ENCODE measurements at places on chromosomes 2 and 18.

DNA sequence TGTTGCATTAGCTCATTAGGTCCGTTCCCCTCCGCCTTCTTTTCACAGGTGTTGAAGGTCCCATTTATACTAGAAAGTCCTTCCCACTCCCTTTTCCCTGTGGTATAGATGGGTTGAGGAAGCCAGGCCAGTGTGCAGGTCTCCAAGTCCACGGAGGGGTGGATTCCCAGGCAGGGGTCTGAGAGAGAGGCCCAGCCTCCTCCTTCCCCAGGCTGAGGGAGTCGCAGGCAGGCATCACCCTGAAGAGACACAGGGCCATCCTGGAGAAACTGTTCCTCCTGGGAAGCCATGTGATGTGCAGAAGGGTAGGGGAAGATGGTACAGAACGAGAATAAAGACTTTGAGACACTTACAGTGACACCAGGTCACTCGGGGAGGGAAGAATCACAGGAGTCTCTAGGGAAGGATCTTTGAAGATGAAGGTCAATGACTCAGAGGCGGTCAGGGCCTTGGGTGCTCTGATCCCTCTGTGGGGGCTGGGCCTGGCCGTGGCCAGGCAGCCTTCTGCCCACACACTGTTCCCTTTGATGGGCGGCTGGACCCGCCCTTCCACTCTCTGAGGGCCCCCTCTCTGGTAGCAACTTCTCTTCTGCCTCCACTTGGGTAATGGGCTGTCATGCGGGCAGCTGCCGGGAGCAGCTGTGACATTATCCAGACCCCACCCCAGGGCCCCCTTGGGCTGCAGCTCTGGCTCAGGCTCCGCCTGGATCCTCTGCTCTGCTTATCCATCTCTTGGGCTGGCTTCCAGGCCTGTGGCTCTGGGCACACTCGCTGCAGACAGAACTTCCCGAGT lies 45.1 kb downstream of the RHOB start:
- DNase-seq = no peak

GRCh38 chr2:1561811-1562421 lies 148.7 kb downstream of the TPO start:
- no peak for DNase-seq

DNA sequence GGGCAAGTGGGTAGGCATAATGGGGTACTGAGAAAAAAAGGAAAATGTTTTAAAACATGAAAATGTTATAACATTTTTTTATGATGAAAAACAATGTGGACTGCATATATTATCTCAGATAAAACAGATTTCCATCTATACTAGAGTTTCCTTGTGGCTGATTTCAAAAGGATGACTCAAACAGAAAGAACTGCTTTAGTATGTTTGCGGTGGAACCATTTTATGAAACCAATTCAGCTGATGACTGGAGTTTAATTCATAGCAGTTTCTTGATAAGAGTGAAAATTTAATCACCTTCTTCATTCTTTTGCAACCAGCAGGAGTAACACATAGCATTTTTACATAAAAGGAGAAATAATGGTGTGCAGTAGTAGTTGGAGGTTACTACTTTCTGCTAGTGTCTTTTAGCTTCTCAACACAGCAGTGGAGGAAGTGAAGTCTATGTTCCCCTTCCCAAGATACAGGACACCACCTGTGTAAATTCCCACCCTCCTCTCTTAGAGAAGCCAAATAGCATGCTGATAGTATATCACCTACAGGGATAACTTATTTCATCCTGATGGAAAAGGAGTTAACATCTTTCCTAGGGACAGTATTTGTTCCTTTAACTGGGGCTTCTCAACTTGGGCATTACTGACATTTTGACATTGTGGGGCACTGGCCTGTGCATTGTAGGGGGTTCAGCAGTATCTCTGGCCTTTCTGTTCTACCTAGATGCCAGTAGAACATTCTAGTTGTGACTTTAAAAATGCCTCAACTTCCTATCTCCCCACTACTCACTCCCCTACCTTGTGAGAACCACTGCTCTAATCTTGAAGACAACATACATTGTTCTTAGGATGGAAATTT lies 29.9 kb downstream of the PELI1 start:
- DNase-seq = no peak

- DNase-seq = no peak
Measured at GRCh38 chr2:23503682-23504081, 118.7 kb downstream of the KLHL29 start.

DNA sequence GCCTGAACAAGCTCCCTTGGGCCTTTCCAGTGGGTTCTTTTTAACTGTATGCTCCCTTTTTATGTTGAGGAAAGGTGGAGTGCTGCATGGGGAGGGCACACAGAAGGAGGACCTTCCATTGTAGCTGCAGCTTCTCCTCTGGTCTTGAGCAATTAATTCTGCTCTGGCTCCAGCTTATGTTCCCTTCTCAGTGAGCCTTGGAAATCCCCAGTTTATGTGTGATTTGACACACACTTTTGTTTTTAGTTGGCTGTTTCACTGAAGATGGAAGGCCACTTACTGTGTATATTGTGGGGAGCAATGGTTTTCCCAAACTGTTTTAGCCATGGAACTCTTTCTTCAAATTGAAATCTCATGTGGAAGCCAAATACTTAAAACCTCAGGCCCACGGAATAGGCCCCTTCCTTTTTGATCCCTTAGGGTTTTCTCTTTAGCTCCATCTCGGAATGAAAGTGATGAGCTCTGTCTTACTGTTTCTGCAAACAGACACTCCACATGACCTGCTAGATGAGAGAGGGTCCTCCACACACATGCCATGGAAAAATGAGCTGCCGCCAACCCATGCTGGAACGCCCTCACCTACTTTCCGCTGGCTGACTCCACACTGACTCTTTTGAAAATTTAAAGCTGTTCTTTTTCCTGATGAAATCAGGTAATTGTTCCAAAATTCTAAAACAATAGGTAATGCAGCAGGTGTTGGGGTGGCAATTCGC lies 280.9 kb upstream of the SIX2 start:
- no peak for DNase-seq

GRCh38 chr2:128494307-128494639 lies 175.6 kb upstream of the HS6ST1 start:
- no peak for DNase-seq

GRCh38 chr2:20744366-20745335 lies 77.7 kb downstream of the GDF7 start:
- DNase-seq = no peak

DNA sequence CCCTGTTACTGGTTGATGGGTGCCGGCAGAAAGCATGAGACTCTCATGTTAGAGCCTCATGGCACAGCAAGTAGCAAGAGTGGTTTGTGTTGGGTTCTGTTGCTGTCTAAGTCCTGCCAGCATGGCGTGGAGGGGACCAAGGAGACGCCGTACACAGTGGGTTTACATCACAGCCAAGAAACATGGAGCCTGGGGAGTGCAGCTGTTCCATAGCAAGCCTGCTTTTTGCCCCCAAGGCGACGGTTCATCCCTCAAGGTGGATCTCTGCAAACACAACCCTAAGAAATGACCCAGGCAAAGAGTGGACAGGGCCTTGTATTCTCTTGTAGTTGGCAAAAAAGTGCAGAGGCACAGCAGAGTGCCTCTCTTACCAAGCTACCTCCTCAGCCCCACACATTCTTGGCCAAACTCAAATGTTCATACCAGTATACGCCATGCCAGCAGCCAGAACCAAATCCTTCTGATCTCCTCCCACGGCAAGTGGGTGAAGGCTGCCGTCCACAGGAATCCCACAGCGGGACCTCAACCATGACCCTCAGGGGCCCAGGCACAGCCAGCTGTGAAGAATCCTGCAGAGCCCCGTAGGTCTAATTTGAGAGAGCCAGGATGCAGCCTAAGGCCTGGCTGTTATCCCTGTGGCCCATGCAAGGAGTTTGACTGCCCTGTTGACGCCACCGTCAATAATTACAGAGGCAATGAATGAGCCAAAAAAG lies 19.0 kb downstream of the SNED1 start:
- no peak for DNase-seq

DNA sequence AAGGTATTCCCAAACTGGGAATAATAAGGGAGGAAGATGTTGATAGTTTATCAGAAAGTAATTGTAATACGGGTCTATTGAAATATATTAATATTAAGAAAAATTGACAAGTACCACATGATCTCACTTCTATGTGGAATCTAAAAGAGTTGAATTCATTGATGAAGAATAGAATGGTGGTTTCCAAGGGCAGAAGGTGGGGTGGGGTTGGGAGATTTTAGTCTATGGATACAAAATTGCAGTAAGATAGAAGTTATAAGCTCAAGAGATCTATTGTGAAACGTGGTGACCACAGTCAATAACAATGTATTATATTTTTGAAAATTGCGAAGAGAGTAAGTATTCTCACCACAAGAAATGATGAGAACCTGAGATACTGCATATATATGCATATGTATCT lies 38.9 kb downstream of the COL3A1 start:
- DNase-seq = no peak

- no peak for DNase-seq
Measured at GRCh38 chr18:40897884-40898283, 1057.2 kb upstream of the PIK3C3 start.

DNA sequence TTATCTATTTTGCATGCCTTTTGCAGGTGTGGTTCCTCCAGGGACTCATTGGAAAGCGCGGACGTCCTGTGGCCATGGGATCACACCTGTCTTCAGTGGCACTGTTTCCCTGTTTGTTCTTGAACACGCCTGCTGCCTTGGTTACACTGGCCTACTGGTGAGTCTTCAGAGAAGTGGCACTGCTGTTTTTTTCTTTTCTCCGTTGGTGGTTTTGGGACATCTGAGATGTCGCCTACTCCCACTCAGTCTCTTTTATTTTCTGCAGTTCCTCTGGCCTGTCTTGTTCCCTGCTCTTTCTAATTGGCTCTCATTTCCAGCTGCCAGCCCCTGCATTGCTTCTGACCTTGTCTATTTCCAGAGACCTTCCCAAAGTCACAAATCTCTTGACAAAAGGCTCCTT lies 35.7 kb upstream of the POU3F3 start:
- DNase-seq = no peak

- no peak for DNase-seq
Measured at GRCh38 chr2:182043861-182044260, 58.2 kb downstream of the PPP1R1C start.

DNA sequence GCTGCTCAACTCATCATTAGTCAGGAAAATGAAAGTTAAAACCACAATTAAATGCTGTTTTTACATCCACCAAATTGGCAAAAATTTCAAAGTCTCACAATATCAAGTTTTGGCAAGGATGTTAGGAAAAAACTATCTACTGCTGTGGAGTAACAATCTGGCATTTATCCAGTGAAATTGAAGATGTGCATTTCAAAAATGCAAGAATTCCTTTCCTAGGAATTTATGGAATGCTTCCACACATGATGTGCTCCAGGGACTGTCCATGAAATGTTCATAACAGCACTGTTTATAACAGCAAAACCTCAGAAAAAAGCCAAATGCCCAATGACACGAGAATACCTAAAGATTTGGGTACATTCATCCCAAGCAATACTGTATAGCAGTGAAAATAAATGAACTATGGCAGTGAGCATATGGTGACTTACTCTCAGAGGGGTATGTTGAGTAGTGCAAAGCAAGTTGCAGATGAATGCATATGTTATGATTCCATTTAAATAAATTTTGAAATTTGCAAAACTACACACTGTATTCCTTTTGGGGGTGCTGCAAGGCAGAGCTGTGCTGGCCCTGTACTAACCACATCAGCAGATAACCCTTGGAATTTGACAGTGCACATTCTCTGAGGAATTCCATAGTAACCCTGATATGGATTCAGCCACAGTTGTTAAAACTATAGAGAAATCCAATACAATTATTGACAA lies 41.3 kb upstream of the GYPC start:
- DNase-seq = no peak

DNA sequence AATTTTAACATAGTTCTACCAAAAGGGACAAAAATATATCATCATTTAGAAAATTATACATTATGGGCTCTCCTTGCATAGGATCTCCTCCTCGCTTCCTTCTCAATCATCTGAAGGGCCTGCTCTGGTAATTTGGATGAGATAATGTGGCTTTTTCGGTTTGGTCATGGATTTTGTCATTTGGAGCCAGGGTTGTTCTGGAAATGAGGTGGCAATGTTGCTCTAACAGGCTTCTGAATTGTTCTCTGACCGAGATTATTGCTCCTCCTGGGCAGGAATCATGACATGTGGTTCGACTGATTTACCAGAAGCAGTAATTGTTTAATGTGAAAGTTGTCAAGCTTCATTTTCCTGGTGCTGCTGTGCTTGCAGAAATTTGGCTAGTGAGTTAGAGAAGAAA lies 194.7 kb upstream of the ERBB4 start:
- DNase-seq = no peak

GRCh38 chr18:67475673-67476072 lies 40.8 kb downstream of the DSEL start:
- no peak for DNase-seq

DNA sequence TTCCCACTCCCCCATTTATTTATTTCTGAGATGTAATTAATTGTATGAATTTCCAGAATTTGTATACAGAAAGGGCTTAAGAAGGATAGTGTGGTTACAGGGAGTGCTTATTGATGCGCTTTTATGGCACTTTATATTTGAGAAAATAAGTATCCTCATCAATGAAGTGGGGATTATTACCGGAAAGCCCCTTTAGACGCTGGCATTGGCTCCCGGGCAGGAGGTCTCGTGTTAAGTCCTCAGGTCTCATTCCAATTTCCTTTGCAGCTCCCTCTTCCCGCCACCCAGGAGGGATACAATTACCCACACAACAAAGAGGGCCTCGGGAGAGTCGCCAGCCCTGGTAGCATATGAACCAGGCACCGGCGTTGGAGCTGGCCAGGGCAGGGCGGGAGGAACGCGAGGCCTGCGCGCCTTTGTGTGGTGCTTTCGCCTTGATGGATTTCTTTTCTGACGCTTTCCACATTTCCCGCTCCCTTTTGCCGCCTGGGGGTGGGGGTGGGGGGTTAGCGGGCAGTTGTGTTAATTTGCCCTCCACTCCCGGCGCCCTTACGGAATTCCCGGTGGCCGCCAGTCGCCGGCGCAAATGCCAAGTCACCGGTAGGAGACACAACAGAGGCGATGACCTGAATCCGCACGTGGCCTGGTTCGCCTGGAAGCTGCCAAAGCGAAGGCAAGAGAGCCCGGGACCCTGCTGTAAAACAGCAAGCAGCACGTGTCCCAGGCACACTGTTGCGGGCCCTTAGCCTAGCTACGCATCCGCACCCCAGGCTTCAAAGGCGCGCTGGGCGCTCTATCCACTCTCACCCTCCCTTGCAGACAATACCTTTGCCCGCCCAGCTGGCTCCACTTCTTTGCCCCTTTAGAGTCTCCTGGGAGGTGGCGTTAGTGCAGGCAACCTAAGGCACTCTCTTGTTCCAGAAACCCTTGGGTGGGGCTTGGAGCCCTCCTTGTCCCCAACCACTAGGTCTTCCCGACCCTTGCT lies 3.3 kb downstream of the GAD1 start:
- peak; percentile 48 for DNase-seq

- DNase-seq = no peak
Measured at GRCh38 chr2:86048888-86049287, 56.8 kb downstream of the POLR1A start.

GRCh38 chr18:10792181-10792580 lies 266.4 kb downstream of the NAPG start:
- DNase-seq = no peak

DNA sequence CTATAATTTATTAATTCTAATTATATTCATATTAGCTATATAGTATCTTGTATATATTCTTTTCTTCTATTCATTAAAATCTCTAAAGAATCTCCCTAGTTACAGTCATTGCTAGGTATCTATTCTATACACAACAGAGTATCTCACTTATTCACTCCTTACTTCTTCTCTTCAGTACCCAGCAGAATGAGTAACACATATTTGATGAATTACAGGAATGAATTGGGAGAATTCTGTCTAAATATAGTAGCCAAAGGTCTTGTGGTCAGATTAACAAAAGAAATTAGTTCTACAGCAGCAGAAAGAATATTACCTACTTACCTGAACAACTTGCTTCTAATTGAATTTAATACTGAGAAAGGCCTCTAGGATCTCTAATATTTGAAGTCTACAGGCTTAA lies 758.0 kb upstream of the ZEB2 start:
- DNase-seq = no peak

All from right kidney (tissue), 9 donors.